ENCODE measurements at places on chromosomes 16 and 17. TPM values are rescaled to one million over a fixed set of nuclear protein-coding genes. Genes with fewer than 3 reads are reported as not detected.
A peak's percentile ranks its signal among the peaks of the same experiment; 100 is the strongest.

- DNase-seq: no peak
Observed at GRCh38 chr17:11238705-11239104, 2.3 kb upstream of the SHISA6 start.

DNA sequence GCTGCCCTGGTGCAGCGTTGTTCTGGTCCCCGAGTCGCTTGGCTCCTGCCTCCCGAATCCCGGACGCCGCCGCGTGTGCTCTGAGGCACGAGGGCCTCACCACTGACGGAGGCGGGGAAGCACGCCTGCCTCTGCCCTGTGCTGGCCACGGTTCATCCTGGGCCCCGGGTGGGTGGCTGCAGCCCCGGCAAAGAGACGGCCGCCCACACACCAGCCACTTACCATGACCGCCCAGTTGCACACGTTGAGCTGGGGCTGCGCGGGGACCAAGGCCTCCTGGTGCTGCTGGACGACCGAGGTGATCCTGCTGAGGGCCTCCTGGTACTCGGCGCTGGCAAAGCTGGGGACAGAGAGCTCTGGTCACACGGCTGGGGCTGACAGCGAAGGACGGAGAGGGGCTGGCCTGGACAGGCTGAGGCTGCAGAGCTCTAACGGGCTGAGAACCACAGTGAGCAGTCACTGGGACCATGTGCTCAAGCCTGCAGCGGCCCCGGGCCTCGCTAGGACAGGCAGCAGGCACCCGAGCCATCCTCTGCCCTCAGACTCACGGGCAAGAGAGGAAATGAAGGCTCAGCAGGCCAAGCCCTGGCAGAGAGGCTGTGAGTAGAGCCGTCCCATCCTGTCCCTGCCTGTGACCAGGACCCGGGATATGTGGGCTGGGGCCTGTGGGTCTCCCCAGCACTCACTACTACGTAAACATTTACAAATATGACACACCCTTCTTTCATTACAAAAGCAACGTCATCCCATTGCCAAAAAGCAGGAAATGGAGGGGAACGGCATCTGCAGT lies 6.3 kb upstream of the APRT start:
- DNase-seq: no peak

DNA sequence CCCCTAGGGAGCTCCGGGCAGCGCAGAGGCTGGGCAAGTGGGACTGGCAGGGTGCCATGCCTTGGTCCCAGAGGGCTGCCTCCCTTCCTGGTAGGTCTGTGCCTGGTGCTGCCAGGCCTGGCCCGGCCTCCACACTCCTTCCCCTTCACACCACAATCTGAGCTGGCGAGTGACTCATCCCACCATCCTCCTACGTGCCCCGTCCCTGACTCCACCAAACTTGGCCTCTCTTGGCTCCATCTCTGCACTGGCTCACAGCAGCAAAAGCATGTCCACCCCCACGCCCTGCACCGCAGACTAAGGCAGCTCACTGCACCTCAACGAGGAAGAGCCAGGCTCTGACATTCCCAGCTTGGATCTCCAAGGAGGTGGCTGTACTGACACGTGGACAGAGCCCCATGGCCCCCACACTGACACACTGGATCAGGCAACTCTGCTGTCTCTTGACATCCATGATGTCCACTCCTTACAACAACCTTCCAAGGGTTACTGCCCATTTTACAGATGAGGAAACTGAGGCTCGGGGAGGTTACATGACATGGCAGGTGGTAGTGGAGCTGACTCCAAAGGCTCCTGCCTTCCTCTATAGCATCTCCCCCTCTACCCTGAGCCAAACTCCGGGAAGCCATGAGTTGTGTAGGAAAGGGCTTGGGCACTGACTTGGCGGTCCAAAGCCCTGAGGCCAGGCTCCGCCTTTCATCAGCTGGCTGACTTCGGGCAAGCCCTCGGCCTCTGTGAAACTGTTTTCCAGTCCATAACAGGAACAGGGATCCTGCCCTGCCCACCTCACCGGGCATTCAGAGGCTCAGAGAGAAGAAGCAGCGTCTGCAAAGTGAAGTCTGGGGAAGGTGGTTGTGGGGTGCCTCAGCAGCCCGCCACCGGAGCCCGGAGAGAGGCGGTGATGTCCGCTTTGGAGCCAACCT lies 20.1 kb upstream of the KRT19 start:
- DNase-seq: no peak

DNA sequence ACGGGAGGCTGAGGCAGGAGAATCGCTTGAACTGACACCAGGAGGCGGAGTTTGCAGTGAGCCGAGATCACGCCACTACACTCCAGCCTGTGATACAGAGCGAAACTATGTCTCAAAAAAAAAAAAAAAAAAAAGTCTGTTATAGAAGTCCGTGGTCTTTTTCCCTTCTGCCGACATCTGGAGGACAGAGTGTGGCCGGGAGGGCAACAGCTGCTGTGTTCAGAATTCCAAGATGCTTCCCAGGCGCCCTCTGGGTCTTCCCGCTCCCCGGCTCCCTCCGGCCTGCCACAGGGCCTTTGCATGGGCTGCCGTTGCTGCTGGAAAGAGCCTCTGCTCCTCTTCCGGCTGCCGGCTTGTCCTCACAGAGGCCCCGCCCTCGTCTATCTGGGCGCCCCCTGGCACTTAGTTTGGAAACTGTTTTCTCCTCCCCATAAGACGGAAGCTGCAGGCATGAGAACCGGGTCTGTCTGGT lies 2.4 kb upstream of the CACNA1H start:
- no peak for DNase-seq

- no peak for DNase-seq
Observed at GRCh38 chr17:16961792-16962191, 10.1 kb downstream of the TNFRSF13B start.

- DNase-seq: no peak
Observed at GRCh38 chr17:147796-148740, 10.7 kb downstream of the SCGB1C2 start.

DNA sequence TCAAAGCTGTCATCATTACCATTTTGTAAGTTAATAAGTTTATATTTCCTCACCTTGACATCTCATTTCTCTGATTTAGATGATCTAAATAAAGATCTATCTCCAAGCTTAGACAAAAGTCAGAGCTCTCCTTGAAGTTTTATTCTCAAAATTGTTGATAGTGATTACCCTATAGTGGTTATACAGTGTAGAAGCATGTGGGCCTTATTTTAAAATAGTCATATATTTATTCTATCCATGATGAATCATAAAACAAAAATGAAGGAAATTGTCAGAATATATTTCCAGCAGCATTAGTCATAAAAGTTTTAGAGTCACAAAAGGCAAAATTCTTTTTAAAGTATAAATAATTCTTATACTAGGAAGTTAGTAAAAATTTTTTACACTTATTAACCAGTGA lies 49.0 kb downstream of the RHOT1 start:
- no peak for DNase-seq

- no peak for DNase-seq
Observed at GRCh38 chr17:27446569-27447301, 9.5 kb upstream of the KSR1 start.

- no peak for DNase-seq
Observed at GRCh38 chr17:48954300-48954755, 9.7 kb upstream of the SNF8 start.

- DNase-seq: no peak
Observed at GRCh38 chr16:56810954-56811353, 54.1 kb upstream of the SLC12A3 start.

DNA sequence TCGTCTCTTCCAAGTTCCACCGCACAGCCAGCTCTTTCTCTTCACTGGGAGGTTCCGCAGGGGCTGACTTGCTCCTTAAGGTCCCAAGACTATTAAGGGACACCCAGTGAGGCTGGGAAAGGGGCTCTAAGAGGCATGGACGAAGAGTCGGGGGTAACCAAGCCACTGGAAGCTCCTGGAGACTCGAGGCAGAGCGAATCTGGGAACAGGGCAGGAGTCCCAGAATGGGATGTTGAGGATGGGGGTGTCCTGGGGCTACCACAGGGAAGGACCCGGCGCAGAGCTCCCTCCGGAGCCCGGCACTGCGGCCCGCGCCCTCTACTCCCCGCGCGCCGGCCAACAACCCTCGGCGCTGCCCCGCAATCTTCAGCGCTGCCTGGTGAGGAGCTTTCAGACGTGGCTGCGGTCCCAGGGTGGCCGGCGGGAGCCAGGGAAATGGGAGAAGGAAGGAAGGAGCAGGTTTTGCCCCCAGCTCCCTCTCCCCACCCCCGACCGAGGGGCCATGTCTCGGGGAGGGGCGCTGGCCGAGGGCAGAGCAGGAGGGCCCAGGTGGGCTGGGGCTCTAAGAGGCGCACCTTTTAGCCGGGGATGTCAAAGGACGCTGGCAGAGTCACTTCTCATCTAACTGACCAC lies 581 bp downstream of the CHST5 start:
- no peak for DNase-seq

- no peak for DNase-seq
Observed at GRCh38 chr16:3951861-3952736, 71.6 kb upstream of the CREBBP start.

DNA sequence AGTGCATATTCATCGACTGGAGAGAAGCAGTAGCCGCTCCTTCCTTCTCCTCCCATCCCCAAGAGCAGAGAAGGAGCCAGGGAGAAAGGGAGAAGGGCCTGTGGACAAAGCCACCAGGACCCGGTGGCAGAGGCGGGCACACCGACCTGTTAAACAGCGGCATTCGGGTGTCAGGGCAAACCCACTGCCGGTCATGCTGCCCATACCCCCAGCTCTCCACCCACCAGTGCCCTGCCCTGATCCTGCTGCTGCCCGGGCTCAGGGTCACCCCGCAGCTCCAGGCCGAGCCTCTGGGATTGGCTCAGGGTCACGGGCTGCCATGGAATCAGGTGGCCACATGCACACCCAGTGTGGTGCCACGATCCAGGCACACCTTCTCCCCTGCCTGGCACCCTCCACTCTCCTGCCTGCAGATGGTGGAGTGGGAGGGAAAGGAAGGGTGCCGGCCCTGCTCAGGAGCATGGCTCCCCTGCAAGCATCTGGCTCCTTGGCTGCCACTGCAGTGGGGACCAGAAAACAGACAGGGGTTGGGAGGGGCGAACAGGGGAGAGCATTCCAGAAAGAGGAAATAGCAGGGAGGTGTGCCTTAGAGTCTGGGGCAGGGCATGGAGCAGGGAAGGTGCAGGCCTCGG lies 18.3 kb upstream of the RASD1 start:
- DNase-seq: no peak

GRCh38 chr17:34673995-34674890 lies 94.9 kb downstream of the TMEM132E start:
- no peak for DNase-seq

DNA sequence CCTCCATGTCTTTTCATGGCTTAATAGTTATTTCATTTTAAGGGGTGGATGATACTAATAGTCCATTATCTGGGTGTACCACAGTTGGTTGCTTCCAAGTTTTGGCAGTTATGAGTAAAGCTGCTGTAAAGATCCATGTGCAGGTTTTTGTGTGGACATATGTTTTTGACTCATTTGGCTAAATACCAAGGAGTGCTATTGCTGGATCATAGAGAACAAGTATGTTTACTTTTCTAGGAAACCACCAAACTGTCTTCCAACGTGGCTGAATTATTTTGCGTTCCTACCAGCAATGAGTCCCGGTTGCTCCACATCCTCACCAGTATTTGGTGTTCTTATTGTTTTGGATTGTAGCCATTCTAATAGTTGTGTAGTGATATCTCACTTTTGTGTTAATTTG lies 181.9 kb downstream of the SPECC1 start:
- no peak for DNase-seq

DNA sequence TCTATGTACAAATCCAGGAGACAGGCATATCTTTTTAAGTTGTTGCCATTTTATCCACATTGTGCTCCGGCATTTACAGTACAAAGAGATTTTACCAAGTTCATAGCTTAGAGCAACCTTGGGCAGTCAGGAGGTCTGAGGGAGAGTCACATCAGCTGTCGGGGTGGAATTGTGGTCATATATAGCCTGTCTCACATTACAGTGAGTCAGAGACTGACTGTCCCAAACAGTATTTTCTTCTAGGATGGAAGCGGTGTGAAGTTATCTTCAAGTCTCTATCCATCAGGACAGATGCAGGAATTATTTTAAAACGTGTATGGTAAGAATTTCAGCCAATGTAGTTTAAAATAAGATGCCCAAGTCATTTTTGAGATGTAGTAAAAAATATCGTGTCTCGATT lies 53.0 kb downstream of the GPRC5B start:
- DNase-seq: no peak

DNA sequence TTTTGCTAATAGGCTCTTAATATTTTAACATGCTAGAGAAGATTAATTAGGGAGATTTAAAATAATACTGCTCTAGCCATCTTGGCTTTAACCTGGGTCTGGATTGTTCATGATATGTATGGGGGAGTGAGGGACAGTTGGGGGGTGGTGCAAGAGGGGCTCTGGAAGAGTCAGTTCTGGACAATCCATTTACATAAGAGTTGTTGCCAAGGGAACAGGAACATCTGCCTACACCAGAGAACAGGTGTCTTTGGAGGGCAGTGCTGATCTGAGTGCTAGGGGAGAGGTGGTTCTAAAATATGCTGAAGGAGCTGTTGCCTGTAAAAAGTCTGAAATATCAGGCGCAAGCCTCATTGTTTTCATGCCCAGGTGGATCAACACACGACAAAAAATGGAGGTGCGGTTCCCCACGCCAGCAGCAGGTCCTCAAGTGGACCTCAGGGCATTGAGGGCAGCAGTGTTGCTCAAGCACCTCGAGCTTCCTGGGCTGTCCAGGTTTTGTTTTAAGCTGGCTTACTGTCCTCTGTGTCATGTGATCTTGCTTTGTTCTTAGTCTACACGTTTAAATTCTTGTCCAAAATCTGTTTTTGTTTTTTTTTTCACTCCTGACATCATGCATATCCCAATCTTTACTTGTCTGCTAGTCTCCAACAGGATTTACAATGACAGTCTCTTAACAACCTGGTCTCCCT lies 25.4 kb upstream of the WSB1 start:
- DNase-seq: no peak

DNA sequence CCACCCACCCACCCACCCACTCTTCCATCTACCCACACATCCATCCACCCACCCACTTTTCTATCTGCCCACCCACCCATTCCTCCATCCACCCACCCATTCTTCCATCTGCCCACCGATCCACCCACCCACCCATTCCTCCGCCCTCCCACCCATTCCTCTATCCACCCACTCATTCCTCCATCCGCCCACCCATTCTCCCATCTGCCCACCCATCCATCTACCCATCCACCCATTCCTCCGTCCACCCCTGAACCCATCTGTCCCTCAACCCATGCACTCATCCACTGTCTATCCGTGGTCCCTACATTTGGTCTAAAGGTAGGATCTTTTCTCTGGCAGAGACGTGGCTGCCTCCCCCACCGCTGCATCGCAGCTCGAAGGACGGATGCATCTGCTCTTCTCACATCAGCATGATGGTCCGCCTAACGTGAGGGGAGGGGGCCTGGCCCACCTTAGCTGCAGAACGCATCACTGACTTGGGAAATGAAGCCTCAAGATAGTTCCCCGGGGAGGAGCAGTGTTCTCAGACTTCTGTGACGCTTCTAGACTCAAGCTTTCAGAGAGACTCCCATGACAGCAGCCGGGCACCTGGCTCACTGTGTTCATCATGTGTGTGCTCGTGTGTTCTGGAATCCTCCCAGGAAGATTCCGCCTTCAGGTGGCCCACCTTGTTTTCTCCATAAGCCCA lies 17.2 kb upstream of the GSE1 start:
- DNase-seq: no peak

GRCh38 chr16:80526418-80527061 lies 14.3 kb upstream of the DYNLRB2 start:
- DNase-seq: peak; percentile 61

Gene MMP2
- not detected for polyA plus RNA-seq

Gene SULT1A3
- polyA plus RNA-seq: 1.1 TPM

Gene CXCL16
- polyA plus RNA-seq: 4.4 TPM

Gene SOX15
- not detected for polyA plus RNA-seq

Gene ZNF423
- polyA plus RNA-seq: not detected

Gene CDH8
- polyA plus RNA-seq: not detected

Gene SLFN14
- 0.06 TPM for polyA plus RNA-seq

Gene FAM171A2
- polyA plus RNA-seq: 0.11 TPM

Gene TNFRSF17
- polyA plus RNA-seq: not detected

Gene TSR1
- 21.6 TPM for polyA plus RNA-seq

Data from naive thymus-derived CD4-positive, alpha-beta T cell (primary cell).